ENCODE measurements at places on chromosomes 5 and 9.

DNA sequence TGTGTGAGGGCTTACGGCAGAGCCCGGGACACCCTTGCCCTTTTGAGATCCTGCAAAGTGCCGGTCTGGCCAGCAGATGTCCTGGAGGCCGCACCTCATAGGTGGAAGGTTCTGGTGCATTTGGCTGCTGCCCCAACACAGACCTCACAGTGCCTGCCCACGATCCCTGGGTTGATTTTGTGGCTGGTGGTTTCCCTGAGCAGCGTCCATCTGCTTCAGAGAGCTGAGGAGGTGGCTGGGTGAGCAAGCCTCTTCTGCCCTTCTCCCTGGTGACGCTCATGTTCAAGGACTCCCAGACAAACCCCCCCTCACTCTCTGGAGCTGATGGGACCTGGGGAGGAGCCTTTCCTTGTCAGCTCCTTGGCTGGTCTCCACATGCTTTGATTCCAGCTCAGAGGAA, 18.9 kb downstream of the BNIP1 start:
- DNase-seq, result no peak

GRCh38 chr5:115840873-115841272, 492 bp downstream of the ATG12 start:
- no peak for DNase-seq

DNA sequence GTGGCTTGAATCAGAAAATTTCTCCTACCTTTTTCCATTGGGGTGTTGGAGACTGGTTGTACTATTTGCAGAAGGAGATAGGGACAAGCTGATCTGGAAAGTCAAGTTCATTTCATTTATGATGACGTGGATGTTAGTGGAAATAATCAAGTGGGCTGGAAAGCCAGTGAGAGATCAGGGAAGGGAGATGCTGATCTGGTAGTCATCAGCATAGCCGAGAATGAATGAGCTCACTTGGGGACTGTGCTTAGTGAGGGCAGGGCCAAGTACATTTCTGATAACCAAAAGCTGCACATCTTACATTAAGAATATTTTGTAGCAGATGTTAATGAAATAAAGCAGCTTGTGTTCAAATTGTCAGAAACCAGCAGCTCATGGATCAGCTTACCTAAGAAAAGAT, 12.1 kb downstream of the MAN2A1 start:
- DNase-seq, result no peak

DNA sequence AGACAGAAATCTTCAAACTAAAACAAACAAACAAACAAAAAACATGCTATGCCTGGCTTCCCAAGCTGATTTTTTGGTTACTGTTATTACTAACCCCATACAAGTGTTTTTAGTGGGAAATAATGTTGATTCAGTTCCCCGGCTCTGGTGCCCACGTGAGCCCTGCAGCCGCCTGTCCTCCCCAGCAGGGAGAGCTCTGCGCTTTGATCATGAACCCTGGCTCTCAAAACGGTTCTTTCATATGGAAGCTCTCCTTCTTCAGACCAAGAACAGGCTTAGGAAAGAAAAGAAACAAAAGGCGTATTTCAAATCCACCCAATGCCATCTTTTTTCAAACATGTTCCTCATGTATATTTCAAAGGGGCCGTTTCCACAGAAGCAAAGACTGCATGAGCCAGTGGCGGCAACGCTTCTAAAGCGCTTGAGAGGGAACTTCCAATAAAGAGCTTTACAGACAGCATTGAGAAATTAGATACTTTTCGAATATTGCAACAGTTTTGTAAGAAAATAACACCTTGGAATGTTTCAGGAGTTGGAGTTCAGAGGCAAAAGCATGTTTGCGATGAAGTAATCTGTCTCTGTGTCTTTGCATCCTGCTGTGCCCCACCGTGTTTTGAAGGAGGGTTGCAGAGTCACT, 74.8 kb downstream of the ICE1 start:
- DNase-seq, result peak; percentile 19

DNA sequence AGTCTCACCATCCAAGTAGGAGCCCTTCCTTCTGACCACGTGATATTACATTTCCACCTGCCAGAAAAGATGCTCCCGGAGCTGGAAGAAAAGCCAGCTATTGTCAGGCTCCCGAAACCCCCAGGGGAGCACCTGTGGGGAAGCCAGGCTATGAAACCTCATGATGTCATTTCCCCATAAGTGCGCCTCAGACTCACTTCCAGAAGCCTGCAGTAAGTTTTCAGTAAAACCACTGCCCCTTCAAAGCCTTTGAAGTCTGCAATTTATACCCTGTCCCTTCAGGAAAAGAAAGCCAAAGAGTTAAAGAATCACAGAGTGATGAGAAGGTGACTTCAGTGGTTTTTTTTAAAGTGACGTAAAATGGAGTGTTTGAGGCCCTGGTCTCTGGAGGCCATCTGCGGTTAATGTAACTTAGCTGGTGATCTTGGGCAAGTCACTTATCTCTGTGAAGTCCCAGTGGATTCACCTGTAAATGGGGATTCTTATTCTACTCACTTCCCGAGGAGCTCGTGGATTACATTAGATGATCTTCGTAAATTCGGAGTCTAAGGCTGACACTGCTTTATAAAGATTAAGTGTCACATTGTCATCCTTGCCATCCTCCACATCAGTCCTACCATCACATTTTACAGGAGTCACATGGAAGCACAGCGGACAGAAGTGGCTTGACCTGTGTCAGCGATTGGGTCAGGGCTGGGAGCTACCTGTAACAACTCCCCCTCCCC, 2.6 kb upstream of the SEMA6A start:
- DNase-seq, result no peak

Measured in GM04503 (cell line).